ENCODE measurements at places on chromosomes 5 and 9.

DNA sequence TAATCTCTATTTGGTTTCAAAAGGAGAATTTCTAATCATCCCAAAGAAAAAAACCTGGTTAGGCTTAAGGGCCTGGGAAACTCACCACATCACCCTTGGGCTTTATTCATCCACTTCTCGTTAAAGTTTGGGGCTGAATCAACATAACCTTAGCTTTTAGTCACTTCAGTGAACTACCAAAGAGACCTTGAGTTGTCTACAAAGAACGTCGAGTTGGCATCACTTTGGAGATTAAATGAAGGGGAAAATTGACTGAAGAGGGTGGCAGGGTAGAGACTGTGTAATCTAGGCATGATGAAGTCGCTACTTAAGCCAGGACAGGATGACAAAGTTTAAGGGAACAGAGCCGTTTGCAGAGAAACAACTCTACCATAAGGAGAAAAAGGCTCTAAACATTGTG lies 341.4 kb downstream of the RAB3C start:
- DNase-seq = no peak

- DNase-seq = no peak
Observed at GRCh38 chr9:124130277-124131075, 118.9 kb downstream of the LHX2 start.

DNA sequence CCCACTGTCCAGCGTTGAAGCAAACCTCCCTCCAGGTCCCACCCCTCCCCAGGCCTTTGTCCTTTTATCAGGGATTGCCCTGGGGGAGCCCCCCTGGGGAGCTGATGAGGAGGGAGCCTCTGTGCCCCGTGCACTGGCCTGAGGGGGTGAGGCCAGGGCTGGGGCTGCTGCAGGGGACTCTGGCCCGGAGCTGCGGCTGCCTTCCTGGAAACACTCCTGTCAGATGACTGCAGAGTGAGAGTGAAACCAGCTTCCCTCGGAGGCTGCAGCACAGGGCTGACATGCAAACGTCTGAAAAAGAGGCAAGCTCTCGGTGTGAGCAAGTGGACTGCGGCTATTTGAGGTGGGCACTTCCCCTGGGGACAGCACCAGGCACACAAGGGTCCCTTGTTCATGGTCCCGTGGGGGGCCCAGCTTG lies 4.6 kb upstream of the TRAF2 start:
- DNase-seq = peak; percentile 56

DNA sequence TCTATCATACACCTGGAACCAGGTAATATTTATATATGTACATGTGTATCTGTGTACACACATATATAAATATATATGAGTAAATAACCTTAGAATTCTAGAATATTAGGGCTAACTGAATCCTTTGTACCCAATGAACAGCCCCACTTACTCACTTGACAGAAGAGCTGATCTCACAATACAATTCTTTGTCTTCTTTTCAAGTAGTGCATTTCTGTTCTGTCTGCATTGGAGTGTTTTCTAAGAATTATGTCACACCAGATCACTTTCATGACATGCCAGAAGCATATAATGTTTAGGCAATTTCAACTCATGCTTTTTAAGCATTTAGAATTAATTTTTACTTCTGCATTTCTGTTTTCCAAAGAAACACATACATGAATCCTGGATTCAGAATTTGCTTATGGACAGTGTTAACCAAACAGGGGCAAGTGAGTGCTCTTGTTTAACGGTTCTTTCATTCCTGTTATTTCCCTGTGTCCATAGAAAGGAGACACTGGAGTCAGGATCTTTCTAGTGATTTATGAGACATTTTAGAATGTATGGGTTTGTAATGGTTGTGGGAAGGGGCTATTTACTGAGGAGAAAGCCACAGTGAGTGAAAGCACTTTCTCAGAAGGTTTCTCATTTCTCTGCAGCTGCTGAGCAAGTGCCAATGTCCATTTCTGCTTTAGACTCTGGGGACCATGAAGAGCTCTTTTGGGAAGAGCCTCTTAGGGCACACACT lies 123.2 kb downstream of the RMI1 start:
- DNase-seq = no peak

- peak; percentile 78 for DNase-seq
Observed at GRCh38 chr5:1125030-1125357, 13.1 kb upstream of the SLC12A7 start.

DNA sequence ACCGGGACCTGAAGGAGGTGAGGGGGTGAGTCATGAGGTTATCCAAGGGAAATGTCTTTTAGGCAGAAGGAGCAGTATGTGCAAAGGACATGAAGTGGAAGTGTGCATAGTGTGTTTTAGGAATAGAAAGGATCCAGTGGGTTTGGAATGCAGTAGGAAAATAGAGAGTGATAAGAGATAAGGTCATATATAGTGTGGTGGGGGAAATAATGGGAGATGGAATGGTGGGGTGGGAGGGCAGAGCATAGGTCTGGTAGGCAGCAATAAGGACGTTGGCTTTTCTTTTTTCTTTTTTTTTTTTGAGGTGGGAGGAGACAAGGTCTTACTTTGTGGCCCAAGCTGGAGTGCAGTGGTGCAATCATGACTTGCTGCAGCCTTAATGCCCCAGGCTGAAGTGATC lies 17.8 kb downstream of the SNX24 start:
- DNase-seq = no peak

- DNase-seq = no peak
Observed at GRCh38 chr9:126448136-126448535, 121.5 kb downstream of the MVB12B start.

DNA sequence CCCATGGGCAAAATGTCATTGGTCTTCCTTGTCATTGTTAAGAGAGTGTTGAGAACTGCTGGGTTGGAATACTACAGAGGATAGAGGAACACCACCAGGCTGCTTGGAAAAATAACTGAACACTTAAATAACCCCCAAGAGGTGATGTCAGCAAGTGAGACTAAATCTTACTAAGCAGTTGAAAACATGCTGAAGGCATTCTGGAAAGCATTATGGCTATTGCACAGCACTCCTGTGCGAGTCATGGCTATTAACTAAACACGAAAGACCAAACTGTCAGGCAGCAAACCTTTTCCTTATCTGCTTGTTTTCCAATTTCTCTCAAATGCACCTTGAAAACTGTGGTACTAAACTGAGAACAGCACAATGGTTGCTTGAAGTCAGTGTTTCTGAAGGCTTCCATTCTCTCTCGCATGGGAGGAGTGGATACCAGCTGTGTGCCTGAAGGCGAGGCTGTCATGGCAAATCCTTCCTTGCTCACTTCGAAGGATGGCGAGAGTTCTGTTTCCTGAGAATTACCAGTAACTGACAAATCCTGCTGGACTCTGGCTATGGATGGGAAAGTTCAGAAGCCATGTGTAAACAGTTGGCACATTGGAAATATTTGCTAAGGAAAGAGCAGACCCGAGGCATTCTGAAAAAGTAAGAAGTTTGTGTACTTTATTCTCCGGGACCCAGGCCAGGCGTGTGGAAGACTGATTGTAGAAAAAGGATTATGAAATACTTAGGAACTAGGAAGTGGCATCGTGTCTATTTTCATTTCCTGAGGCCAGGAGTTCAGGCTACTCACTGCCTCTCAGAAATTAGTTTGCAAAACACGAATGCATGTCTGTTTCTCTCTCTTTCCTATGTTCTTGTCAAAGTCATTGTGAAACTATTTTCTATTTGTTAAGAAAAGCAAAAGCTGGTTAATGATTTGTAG lies 182.1 kb downstream of the DMRT2 start:
- DNase-seq = peak; percentile 82

GRCh38 chr9:133589454-133590227 lies 19.5 kb downstream of the FAM163B start:
- DNase-seq = no peak

GRCh38 chr9:129173296-129174101 lies 4.6 kb downstream of the IER5L start:
- DNase-seq = peak; percentile 37

- peak; percentile 68 for DNase-seq
Observed at GRCh38 chr9:110065532-110065931, 142.4 kb downstream of the C9orf152 start.

DNA sequence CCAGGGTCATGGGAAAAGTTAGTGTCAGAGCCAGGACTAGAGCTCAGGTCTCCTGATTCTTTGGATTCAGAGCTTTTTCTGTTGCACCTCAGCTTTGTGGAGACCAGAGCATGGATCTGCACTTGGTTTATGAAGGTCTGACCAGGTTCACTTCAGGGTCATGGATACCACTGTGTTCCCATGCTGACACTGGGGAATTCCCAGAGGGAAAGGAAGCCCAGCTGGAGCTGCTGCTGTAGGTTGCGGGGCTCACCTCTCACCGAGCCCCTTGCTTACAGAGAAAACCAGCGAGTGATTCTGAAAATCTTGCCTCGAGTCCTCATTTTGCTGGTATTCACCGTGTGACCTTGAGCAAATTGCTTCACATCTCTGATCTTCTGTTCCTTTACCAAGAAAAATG lies 83.0 kb downstream of the RGS3 start:
- no peak for DNase-seq

DNA sequence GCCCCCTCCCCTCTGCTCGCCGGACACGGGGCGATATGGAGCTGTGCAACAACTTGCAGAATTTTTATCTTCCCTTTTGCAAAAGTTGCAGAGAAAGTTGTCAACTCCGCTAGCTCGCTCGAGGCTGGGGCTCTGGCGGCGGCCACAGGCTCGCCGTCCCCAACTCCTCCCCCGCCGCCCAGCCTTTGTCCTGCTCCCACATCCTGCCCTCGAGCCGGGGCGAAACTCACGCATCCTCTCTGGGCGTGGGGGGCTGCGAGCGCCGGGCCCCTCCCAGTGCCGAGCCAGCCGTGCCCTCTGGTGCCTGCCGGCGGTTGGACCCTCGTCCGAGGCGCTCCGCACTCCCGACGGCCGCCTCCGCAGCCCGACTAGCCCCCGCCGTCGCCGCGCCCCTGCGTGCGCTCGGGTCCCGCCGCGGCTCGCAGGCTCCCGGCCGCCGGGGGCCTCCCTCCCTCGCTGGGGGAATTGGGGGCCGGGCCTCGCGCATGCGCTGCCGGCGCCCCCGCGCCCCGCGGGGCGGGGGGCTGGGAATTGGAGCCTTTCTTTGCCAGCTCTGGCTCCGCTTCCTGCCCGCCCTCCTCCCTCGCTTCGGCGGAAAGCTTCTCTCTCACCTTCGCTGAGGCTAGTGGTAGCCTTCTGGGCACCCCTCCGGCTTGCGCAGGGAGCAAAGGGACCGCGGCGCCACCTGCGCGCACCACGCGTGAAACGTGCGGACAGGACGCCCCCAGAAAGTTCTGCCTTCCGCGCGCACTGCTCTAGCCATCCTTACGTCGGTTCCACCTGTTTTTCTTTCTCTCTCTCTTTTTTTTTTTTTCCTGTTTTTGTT lies at the start of gene CCNJL:
CCNJL (minus strand) TSS at position 431 of the 826 bp plus-strand sequence. CDS start 641 bp downstream, outside the sequence.
- no peak for DNase-seq

DNA sequence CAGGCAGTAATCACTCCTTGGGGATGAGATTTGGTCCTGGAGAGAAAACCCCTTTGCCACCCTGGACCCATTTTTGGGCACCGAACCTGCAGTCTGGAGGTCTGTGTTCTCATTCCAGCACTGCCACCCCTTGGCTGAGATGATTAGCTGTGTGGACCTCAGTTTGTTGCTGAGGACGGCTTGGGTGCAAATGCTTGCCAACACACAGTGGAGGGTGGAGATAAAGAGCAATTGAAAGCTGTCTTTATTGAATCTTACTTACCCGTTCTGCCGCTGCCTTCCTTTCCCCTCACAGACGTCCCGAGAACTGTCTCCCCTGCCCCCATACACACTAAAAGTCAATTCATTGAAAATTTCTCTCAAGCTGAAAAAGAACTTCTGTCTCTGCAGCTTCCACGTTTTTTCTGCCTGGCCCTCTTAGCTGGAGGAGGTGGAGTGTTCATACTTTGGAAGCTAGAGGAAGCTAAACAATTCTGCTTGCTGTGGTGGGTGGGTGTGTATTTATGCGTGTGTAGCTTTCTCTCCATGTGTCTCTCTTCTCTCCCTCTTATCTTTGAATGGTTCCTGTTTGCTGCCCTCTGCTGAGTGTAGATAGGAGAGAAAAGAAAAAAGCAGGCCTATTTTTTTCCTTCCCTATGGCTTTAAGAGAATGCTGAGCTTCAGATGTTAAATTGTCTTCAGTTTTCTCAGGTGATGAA lies 6.6 kb downstream of the GALNT10 start:
- peak; percentile 80 for DNase-seq

GRCh38 chr9:93143830-93144530 lies 9.9 kb upstream of the NINJ1 start:
- no peak for DNase-seq

- DNase-seq = no peak
Observed at GRCh38 chr5:78560000-78560855, 88.3 kb downstream of the LHFPL2 start.

GRCh38 chr9:134289241-134289875 lies 36.9 kb upstream of the RXRA start:
- no peak for DNase-seq

DNA sequence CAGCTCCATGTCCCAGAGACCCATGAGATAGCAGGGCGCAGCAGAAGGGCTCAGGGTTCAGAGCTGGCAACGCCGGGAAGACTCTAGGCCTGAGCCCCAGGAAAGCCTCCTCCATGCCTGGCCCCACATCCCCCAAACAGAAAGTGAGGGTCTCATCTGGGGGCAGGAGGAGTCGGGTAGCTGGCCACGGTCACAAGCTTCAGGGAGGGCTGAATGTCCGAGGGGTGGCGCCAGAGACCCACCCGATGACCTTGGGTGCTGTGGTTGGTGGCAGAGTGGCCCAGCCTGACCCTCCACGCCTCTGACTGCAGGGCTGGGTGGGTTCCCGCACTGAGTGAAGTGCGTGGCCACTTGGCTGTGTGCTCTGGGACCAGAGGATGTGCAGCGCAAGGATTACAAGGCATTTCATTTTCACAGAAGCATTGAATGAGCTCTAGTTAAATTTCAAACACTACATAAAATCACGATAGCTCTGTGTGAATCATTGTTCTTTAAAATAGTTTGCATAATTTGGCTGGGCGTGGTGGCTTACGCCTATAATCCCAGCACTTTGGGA lies 3.0 kb downstream of the C8G start:
- peak; percentile 76 for DNase-seq

- peak; percentile 45 for DNase-seq
Observed at GRCh38 chr5:135433681-135434426, 13.3 kb downstream of the DCANP1 start.

DNA sequence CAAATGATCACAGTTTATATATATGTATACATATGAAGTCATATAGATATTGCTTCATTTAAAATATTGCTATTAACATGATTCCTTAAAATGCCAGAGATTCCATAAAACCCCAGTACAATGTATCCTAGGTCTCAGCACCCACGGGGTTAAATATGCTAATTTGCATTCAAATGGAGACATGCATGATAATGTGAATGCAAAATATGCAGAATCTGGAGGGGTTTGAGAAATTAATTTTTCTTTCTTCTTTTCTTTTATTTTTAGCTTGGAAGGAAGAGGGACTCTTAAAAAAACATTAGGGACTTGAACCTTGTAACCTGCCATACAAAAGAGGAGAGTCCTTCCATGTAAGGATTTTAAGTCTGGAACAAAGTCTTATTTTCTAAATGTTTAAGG lies 211.9 kb downstream of the MEF2C start:
- no peak for DNase-seq

All from fibroblast of the aortic adventitia (primary cell).